ENCODE measurements at places on chromosomes 3 and 15.
A peak's percentile ranks its signal among the peaks of the same experiment; 100 is the strongest.

- DNase-seq: no peak
Observed at GRCh38 chr3:124916837-124917409, 17.6 kb downstream of the MUC13 start.

- no peak for DNase-seq
Observed at GRCh38 chr3:15011174-15011573, 53.9 kb downstream of the MRPS25 start.

DNA sequence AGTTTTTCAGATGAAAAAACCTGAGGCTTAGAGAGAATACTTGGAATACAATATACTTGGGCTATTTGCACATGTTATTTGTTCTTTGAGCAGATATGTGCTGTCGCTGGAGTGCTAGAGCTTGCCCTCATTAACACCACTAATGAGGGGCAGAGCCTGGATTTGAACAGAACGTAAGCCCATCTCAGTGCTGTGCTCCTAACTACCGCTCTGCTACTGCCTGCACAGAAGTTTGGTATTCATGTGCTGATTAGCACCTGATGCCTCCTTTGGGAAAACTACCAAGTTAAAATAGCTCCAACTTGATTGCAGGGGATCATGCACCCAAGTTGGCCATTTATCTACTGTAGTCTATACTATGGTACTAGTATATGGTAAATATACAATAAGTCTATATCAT, 3.6 kb downstream of the GPR87 start:
- DNase-seq: no peak

DNA sequence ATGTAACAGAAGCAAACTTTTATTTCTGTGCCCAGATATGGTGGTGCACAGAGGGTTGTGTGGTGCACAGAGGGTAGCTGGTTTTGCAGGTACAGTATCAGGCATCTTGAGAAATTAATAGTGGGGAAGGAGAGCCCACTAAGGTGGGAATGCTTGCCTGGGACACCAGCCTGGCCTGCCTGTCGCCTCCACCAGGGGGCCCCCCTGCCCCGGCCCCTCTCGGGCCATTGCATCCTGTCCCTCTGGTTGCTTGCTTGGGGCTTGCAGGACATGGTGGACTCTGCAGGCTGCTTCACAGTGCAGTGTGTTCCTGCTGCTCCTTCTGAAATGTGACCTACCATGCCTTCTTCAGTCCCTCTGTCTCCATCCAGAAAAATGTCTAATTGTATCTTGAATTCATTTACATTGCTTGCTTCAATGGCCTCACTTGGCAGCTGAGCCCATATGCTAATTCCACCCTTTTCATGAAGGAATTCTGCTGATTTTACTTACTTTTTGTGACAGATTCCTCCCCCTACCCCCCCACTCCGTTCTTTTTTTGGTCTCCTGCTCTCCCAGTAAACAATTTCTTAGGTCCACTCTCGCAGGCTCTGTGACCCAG, 73.6 kb downstream of the EEFSEC start:
- DNase-seq: peak; percentile 22

GRCh38 chr3:82293867-82294266, 532.4 kb upstream of the GBE1 start:
- DNase-seq: no peak

DNA sequence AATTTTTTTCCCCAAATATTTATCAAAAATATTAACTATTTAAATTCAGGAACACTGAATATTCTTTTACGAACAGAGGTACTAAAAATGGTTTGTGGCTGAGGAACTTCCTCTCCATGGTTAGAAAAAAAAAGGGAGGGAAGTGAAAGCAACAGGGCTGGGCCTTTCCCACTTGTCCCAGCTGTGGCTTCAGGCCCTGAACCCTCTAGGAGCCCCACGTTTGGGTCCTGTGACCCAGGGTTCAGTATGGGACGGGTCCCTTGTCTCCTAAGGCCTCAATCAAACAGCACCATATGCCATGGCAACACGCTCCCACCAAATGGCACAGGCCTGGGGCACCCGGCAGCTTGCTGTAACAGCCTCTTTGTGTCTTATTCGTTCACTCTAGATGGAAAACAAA, 32.4 kb downstream of the POC1A start:
- DNase-seq: no peak

Measured in iPS DF 6.9 (cell line).